ENCODE measurements at places on chromosomes 11 and 22.
A peak's percentile ranks its signal among the peaks of the same experiment; 100 is the strongest.

GRCh38 chr11:20127671-20128527 lies 32.4 kb downstream of the DBX1 start:
- DNase-seq, result peak; percentile 52

DNA sequence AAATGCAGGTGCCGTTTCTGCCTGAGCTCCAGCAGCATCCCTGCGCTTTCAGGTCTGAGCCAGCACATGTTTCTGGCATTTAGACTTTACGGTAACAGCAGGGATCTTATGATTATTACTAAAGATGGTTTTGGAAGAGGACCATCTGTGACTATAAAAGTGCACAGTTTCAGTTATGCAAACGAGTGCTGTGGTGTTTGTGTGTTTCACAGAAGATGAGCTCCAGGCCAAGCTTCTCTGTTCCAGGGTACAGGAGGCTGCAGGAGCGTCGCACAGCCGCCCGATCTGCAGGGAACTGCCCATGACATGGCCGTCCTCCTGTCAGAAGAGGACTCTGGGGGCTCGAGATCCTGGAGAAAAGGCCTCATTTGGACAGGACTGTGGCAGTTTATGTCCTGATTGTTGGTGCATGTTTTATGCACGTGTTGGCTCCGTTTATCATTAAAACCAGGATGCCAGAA lies 297.3 kb downstream of the TBC1D22A start:
- peak; percentile 39 for DNase-seq

DNA sequence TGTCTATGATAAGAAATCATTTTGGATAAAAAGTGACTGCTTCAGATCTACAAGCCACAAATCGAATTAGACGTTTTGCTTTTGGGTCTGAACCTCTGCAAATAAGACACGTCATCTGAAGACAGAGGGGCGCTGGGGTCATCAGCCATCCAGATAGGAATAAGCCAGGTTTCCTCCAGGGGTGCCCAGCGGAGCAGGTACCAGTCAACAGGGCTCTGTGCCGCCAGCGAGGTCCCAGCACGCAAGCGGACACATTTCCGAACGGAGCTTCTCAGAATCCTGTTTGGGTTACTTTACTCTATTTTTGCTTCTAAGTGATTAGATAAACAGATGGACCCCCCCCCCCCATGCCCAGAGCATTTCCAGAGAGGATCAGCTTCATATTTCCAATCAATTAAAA lies 873.8 kb downstream of the BRD1 start:
- DNase-seq, result no peak

DNA sequence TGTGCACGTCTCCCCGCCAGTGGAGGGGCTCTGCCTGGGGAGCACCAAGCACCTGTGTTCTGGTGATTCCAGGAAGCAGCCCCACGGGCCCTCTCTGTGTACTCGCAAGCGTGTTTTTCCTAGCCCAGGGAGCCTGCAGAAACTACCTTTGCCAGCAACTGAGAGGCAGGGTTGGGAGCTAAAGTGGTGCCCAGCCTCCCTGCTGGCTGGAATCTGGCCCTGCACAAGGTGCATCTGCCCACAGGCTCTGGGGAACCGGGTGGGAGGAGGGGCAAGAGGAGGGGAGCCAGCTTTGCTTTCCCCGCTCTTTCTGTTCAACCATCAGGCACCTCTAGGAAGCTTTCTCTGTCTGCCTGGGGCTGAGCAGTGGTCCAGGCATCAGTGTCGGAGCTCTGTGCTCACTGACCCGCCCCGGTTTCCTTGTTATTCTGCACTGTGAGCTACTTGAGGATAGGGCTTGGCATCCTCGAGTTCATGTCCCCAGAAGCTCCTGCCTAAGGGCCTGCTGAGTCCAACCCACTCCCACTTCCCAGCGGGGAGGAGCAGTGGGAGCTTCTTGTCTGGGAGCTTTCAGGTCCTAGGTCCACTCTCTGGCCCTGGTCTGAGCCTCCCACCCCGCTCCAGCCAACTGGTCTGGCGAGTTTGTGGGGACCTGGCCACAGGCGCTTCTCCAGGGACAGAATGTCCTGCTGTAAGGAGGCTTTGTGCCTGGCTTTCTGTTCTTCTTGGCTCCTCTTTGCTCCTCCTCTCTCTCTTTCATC lies 14.9 kb downstream of the DAGLA start:
- DNase-seq, result no peak

- no peak for DNase-seq
These were observed 5.6 kb upstream of the APOBEC3H start for GRCh38 chr22:39091126-39092081.

DNA sequence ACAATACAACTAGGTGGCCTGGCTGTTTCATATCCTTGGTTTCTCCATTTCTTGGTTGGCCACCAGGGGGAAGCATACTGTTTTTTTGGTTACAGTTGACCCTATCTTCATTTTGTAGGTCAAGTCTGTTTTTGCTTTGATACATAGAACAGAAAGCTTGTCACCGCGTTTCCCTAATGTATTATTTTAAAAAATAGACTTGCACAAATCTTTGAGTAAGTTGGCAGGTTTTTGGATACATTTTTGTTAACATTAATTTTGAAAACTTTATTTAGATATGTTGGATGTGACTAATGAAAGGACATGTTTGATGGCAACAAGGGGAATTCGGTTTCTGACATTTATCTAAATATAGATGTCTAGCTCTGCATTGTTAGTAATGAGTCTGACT lies 3.0 kb downstream of the NCR3LG1 start:
- no peak for DNase-seq

DNA sequence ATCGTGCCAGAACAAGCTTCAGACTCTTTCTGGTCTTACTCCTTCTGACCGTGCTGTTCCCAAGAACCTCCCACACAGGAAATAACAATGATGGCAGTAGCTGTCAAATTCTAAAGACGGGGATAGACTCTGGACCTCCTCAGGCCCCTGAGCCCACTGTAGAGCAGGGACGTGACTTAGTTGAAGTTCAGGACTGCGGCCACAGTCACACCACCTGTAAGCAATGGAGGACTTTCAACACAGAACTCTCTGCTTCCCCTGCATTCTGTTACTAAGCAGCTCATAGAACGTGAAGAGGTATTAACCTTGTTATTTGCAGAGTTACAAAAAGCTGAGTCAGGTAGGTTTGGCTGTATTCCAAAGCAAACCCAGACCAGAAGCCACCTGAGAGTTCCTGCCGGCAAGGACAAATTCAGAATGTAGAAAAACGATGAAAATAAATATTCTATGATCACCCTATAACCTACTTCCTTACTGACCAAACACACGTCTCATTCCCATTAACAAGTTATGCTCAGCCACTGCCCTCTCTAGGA lies 12.7 kb downstream of the TMEM45B start:
- DNase-seq, result no peak

DNA sequence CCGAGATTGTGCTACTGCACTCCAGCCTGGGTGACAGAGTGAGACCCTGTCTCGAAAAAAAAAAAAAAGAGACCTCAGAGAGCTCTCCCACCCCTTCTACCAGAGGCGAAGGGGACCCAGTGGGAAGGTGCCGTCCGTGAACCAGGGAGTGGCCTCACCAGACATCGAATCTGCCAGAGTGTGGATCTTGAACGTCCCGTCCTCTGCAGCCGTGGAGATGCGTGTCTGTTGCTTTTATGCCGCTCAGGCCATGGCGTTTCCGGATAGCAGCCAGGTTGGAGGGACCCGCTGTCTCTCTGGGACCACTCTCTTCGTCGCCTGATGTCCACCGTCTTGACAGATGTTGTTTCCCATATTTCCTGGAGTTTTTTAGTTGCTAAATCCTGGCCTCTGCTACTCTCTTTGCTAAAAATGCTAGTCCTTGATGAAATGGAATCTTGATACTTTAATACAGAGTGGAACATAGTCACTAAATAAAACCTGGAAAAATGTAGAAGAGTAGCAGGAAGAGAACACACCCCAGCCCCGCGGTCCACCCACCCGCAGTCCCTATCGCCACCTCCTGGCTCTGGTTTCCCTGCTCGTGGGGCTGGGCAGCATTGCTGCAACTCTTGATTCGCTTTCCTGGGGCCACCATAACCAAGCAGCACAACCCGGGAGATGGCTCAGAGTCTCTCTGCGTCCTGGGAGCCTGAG lies 12.0 kb upstream of the MUC6 start:
- no peak for DNase-seq

DNA sequence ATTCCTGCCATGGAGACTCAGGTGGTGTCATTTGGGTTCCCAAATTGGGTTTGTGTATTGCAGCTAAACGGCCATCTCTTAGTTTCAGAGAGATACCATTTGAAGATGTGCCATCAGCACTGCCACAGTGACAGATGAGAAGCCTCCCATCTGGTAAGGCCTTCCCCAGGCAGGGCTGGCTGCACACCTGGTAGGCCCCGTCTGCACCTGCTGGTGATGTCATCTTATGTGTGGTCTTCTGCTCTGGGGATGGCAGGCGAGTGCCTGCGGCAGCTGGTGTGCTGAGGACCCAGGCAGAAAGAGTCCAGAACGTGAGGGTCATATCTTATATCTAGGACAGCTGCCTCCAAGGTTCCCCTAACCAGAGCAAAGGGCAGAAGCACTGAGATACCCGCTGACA lies 100.6 kb downstream of the CSNK2A3 start:
- DNase-seq, result no peak

GRCh38 chr11:110985547-110985946 lies 260.0 kb upstream of the POU2AF2 start:
- DNase-seq, result no peak
